ENCODE measurements at places on chromosomes 3 and 15. TPM values are rescaled to one million over a fixed set of nuclear protein-coding genes. Genes with fewer than 3 reads are reported as not detected.

DNA sequence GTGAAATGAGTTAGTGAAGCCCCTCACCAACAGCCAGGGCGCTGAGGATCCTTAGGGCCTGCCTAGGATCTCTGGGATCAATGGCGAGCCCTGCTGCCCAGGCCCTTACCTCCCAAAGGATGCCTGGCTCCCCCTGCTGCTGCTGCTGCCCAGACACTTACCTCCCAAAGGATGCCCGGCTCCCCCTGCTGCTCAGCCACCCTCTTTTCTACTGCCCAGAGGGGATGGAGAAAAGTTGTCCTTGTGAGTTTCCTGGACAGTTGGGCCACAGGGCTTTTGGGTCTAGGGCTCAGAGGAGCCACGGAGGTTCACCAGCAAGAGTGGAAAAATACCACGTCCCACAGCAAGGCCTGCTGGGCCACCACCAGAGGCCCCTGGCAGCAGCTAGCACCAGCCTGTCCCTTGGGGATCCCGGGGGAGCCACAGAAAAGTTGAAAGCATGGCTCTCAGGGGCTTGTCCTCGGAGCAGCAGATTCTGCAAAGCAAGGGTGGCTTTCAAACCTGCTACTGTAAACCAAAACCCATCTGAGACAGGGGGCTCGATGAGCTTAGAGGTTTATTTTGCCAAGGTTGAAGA, 59.4 kb downstream of the SLC6A6 start:
- peak; percentile 70 for DNase-seq
- H3K27me3 ChIP-seq: no peaks in the 10 kb centered on the region
- H3K27ac ChIP-seq: no peak overlapping the region

- H3K27ac ChIP-seq: no peak overlapping the region
- no peak for DNase-seq
- H3K4me3 ChIP-seq: no peak overlapping the region
Measured at GRCh38 chr3:70855149-70855548, 542.7 kb upstream of the MDFIC2 start.

GRCh38 chr3:42216931-42217333, 49.1 kb downstream of the CCK start:
- no peak overlapping the region for H3K4me3 ChIP-seq
- H3K4me1 ChIP-seq: no peaks in the 10 kb centered on the region
- DNase-seq: no peak
- no peak overlapping the region for H3K27ac ChIP-seq
- peaks cover 31% of the 10 kb centered on the region for H3K36me3 ChIP-seq

DNA sequence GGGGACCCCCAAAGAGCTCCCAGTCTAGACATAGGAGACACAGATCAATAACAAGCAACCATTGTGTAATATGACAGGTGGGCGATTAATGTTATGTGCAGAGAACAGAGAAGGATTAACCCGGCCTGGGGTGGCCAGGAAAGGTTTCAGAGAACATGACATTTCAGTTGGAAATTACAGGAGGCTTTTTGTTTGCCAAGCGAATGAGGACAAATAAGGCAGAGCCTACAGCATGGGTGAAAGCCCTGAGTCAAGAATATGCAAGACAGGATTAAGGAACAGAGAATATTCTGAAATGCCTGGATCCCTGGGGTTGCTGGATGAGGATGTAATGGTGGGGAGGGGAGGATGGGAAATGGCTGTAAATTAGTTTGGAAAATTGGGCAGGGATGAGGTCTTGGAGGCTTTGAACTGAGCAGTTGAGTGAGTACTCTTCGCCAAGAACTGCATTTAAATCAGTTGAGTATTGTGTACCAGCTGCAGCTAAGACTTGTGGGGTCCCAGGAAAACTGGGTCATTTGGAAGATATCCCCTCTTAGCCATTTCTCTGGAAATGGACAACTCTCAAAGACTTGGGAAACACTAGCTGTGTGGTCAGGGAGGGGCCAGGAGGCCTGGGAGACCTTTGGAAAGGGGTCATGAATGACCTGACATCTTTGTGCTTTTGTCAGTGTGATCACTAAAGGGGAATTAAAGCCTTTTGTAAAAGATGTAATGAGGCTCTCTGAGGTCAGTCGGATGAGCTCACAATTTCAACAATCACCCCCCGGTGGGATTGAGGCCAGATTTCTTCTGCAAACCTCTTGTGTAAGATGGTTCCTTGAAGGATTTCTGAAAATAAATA, 198.6 kb upstream of the NR2E3 start:
- H3K27me3 ChIP-seq: no peaks in the 10 kb centered on the region
- peaks cover 2% of the 10 kb centered on the region for H3K36me3 ChIP-seq
- peaks cover 12% of the 10 kb centered on the region for H3K4me1 ChIP-seq
- H3K27ac ChIP-seq: no peak overlapping the region
- peak overlapping the region; percentile 52 for H3K4me3 ChIP-seq

- peaks cover 2% of the 10 kb centered on the region for H3K4me1 ChIP-seq
- no peak for DNase-seq
- H3K27me3 ChIP-seq: no peaks in the 10 kb centered on the region
- H3K36me3 ChIP-seq: no peaks in the 10 kb centered on the region
- no peak overlapping the region for H3K27ac ChIP-seq
Measured at GRCh38 chr3:112327371-112327951, 5.5 kb upstream of the CD200 start.

DNA sequence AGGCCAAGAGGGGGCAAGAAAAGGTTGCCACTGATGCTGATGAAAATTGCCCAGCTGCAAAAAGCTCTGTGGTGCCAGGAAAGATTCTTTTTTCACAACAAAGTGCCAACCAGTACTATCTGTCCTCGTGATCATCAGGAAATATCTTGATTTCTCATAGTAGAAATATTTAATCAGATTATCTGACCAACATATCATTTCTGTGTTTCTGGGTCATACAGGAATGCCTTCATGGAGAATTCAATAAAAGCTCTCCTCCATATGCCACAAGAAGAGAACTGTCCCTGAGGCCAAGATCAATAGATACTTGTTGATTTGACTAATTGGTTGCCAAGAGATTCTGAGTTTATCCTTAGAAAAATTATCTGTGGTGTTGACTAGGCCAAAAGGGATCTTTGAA, 63.5 kb downstream of the FSIP1 start:
- no peak overlapping the region for H3K27ac ChIP-seq
- DNase-seq: no peak
- H3K27me3 ChIP-seq: no peaks in the 10 kb centered on the region
- no peaks in the 10 kb centered on the region for H3K36me3 ChIP-seq

DNA sequence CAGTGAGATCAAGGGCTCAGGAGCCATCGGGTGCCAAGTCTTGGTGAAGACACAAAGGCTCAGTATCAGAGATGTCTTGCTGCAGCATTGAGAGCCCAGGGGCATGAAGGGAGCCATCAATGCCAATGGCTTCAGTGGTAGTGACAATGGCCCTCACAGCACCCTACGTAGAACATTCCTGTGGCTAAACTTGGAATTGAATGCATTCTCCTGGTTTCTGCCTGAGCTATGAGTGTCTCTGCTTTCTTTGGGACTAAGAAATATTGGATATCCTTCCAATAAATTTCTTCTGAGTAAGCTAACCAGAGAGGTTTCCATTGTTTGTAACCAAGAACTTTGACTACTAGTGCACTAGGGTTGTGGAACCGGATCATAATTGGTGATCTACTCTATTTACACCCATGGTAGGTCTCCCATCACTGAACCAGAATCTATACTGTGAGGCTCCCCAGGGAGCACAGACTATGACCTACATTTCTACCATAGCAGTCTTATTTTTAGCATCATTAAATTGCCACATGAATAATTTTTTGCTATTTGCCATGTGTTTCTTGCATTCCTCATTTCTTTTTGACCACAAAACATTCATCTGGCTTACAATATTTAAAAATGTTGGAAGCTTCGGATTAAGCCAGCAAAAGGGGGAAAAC, 31.6 kb upstream of the PDZRN3 start:
- no peaks in the 10 kb centered on the region for H3K27me3 ChIP-seq
- no peak overlapping the region for H3K27ac ChIP-seq
- peaks cover 4% of the 10 kb centered on the region for H3K4me1 ChIP-seq
- no peak for DNase-seq

DNA sequence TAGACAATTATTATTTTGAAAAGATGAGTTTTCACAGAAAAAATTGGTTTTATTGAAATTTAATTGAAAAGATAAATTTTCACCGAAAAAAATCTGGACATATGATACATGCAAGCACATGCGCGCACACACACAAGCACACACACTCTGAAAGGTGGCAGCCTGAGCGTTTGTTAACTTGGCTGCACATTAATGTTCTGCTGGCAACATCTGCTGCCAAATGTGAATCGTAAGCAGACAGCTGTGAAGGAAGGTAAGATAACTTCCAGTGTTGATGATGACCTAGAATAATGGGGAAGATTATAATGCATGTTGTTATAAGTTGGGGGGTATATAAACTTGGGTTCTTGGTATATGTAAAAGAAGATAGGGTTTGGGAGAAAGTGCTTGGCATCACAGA, 18.4 kb upstream of the CMTM7 start:
- no peak for DNase-seq
- H3K27me3 ChIP-seq: no peaks in the 10 kb centered on the region
- H3K36me3 ChIP-seq: no peaks in the 10 kb centered on the region

DNA sequence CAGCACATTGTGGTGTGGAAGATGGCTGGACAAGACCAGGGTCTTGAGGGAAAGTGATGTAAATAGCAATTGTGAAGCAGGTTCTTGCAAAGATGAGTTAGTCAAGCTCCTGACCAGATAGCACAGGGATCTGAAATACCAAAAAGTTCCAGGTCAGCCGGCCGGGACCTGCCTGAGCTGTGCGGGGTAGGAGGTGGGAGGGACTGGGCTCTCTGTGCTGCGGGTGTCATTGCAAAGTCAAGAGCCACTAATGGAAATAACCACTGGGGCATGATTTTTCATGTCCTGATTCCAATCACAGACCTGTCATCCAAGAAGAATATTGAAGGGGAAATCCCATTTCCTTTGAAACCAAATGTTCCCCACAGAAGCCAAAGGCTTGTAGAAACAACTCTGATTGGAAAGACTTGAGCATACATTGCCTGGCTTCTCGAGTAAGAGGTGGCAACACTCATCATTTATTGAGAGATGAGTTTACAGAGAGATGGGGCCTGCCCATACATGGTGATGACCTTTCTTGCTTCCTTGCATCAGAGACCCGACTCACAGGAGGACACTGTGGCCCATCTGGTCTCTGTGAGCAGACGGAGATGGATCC, 44.2 kb upstream of the KY start:
- no peaks in the 10 kb centered on the region for H3K4me1 ChIP-seq
- no peak for DNase-seq

DNA sequence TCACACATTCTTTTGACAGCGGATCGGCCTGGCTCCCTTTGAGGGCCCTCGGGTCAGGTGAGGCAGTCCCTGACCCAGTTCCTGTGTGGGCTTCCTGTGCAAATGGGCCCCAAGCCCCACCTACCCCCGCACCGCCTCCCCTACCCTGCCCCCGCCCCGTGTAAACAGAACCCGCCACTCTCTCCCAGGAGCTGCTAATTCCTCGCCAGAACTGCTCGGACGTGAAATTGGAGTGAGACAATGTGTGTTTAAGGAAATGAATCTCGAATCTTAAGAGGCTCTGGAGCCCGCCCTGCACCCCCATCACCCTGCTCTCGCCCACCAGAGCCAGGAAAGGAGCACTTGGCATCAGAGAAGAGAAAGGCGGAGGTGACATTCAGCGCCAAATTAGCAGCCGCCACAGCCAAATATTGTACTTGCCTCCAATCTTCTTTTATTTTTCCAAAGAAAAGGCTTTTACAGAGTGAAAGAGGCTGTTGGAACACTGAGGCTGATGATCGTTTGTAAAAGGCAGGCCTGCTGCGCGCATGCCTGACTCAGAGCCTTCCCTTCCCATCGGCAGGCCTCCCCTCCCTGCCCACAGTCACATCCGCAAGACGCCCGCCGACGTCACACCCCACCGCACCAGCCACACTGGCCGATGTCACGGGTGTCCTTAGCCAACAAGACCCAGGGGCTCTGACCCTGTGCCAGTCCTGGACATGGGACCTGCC, 53.1 kb downstream of the CACNA2D2 start:
- H3K36me3 ChIP-seq: no peaks in the 10 kb centered on the region
- H3K4me3 ChIP-seq: no peak overlapping the region

- H3K27me3 ChIP-seq: no peaks in the 10 kb centered on the region
- no peak overlapping the region for H3K27ac ChIP-seq
- no peaks in the 10 kb centered on the region for H3K36me3 ChIP-seq
- no peak for DNase-seq
Measured at GRCh38 chr3:55205990-55206389, 278.1 kb upstream of the LRTM1 start.

DNA sequence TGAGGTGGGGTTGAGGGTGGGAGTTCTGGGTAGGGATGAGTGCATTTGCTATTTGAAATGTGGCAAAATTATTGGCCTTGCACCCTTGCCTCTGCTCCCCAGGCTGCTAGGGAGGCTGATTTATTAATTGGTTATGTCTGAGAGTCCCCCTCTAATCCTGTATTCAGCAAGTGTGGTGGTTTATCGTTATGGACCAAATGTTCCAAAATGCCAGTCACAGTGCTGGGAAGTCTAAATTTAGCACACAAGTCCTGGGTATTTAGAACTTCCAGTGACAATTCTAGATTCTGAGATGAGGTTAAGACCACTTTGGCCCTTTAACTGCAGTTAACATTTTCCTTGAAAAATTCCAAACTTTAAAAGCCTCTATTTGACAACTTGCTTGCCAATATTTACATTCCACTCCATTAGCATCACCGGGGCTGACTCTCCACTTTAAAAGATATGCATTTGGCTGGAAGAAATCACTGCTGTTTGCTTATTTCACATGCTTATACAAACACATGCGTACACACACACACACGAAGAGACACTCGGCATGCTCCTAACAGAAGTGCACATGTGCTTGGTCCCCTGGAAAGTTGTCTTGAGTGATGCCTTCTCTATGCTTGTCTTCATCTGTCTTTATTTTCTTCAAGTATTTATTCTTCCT, 247.7 kb downstream of the IL20RB start:
- H3K27ac ChIP-seq: no peak overlapping the region
- H3K27me3 ChIP-seq: no peaks in the 10 kb centered on the region
- DNase-seq: no peak
- H3K36me3 ChIP-seq: no peaks in the 10 kb centered on the region

GRCh38 chr3:136105044-136105443, 91.1 kb downstream of the MSL2 start:
- no peaks in the 10 kb centered on the region for H3K27me3 ChIP-seq
- no peak overlapping the region for H3K4me3 ChIP-seq
- no peak for DNase-seq
- peaks cover 3% of the 10 kb centered on the region for H3K36me3 ChIP-seq
- H3K4me1 ChIP-seq: no peaks in the 10 kb centered on the region
- no peak overlapping the region for H3K27ac ChIP-seq

DNA sequence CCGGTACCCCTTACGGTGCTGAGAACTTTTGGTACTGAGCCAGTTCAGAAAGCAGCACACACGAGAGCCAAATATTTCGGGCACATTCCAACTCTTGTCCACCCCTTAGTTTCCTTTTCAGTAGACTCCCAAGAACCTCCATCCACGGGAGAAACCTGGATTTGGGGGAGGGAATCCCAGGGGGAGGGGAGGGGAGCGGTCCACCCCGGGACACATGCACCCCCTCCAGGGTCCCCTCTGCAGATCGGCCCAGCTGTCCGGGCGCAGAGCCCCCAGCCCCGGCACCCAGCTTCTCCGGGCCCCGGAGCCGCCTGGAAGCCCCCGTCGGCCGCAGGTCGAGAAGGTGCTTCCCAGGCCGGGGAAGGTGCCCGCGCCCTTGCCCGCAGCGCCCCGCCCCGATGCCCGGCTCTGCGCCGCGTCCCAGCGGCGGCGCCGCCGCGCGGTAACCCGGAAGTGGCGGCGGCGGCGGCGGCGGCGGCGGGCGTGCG, 455 bp upstream of the ABHD17C start:
- H3K36me3 ChIP-seq: peaks cover 2% of the 10 kb centered on the region
- H3K27ac ChIP-seq: no peak overlapping the region
- H3K4me3 ChIP-seq: peak overlapping the region; percentile 81

The TMEM212 gene
- total RNA-seq: not detected

The CCDC54 gene
- total RNA-seq: not detected

The STARD9 gene
- 5.1 TPM for total RNA-seq
